ENCODE measurements at places on chromosomes 13 and 19.

- DNase-seq = no peak
These were observed 138.5 kb downstream of the KLF12 start for GRCh38 chr13:73995736-73996135.

GRCh38 chr19:14835011-14835410, at the start of the genes OR7A5 and OR7C1:
OR7A5 (minus strand) TSS chr19:14835185; CDS start chr19:14828241, 6,944 bp downstream.
OR7C1 (minus strand) TSS chr19:14835185; CDS start chr19:14800136, 35,049 bp downstream.
- DNase-seq = no peak

DNA sequence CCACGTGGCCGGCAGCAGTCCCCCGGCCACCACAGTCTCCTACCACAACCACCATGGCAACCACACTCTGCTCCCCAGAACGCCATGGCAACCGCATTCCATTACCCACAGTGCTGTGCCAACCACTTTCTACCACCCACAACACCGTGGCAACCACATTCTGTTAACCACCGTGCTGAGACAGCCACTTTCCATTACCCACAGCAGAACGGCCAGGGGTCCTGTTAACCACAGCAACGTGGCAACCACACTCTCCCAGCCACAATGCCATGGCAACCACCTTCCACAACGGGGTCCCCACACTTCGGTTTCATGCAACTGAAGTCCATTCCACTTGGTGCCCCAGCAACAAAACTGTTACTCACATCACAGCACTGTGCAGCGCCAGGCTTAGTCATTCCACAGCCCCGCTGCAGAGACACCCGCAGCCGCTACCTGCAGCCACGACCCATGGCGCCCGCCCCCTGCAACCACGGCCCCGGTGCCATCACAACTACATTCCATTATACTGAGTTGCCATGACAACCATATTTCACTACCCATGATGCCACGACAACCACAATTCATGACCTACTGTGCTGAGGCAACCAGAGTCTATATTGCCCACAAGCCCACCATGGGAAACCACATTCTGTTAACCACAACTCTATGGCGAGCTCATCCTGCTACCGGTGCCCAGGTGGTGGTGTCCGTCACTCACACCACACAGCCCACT, 10.0 kb downstream of the DPF1 start:
- no peak for DNase-seq

DNA sequence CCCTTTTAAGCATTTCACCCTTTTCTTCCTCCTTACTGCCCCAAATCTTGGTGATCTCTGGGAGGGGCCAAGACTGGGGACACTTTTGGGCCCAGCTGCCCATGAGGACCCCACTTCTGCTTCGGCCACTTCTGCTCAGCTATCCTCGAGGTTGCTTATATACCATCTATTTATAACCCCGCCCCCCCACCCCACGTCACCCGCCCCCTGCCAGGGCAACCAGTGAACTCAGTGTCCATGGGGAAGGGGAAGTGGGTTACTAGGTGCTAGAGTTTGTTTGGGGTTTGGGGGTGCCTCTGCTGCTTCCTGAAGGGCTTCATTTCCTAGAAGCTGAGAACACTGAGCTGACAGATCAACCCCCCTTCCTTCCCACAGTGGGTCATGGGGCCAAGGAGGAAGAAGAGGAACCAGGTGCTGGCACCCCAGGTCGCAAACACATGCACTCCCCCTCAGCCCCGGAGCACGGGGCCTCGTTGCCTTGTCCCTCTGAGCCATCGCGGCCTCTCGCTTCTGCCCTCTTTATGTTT, 6.1 kb upstream of the ADGRE5 start:
- no peak for DNase-seq

DNA sequence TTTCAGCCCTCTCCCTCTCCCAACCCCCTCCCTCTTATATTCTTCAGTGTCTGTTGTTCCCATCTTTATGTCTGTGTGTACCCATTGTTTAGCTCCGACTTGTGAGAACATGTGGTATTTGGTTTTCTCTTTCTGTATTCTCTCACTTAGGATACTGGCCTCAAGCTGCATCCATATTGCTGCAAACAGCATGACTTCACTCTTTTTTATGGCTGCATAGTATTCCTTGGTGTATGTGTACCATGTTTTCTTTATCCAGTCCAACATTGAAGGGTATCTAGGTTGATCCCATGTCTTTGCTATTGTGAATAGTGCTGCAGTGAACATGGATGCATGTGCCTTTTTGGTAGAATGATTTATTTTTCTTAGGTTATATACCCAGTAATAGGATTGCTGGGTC, 17.8 kb downstream of the NHLRC3 start:
- DNase-seq = no peak

GRCh38 chr19:34306213-34306661, 51.9 kb downstream of the GARRE1 start:
- no peak for DNase-seq

DNA sequence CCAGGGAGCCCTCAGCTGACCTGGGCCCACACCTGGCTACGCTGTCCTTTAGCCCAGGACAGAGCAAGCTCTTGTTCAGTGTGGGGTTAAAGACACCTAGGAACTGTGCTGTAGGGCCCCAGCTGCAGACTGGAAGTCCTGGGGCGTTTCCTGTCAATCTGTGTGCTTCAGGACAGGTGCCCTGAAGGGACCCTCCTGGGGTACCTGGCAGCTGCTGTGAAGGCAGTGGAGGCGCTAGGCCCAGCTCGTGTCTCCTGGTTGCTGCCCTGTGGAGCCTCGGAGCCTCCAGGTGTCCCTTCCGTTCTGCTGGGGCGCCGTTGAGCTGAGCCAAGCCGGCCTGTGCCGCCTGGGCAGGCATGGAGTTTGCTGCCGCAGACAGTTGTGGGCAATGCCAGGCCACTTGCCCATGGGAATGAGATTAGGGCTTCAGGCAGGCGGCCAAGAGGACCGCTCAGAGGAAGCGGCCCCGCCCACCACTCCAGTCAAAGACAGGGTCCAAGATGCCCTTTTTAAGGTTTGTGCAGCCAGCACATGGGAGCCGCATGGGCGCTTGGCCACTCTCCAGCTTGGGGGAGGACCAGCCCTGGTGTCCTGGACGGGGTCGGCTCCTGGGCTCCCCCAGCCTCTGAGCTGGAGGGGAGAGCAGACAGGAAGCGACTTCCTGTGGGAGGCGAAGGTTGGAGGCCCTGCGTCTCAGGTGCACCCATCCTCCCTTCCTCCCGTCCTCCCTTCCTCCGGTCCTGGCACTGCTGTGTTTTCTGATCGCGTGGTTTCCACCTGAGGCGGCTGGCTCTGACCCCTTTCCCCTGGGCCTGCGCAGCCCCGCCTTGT, 4.0 kb downstream of the PTBP1 start:
- no peak for DNase-seq

- no peak for DNase-seq
These were observed 541.0 kb downstream of the FGF9 start for GRCh38 chr13:22211876-22212275.

- no peak for DNase-seq
These were observed 27.9 kb downstream of the PLEKHJ1 start for GRCh38 chr19:2207991-2208860.

- DNase-seq = peak; percentile 84
These were observed at the start of gene LRFN3 for GRCh38 chr19:35935911-35936737. LRFN3 (plus strand) TSS chr19:35936374; CDS start chr19:35939426, 3,052 bp downstream.

DNA sequence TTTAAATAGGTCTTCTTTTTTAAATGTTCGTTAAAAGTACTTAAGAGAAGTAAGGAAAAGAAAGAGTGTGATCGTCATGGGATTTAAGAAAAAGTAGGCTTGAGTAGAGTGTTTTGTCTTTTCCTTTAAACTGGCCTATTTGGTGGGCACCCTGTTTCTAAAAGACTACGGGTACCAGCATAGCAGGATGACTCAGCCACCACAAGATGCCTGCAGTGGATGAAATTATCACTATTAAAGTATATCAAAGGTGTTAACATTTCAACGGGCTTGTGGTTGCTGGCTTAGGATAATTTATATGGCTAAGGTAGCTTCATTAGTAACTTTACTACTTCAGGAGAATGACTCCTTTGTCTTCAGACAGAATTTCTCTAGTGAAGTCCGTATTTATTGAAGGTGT, 112.6 kb downstream of the STARD13 start:
- no peak for DNase-seq

- DNase-seq = no peak
These were observed 133.0 kb downstream of the URI1 start for GRCh38 chr19:30074741-30075715.

- no peak for DNase-seq
These were observed 199.7 kb downstream of the KATNAL1 start for GRCh38 chr13:30107521-30108136.

- peak; percentile 70 for DNase-seq
These were observed at the start of gene FSD1 for GRCh38 chr19:4304538-4305256. FSD1 (plus strand) TSS chr19:4304598; CDS start chr19:4304747, 149 bp downstream.

DNA sequence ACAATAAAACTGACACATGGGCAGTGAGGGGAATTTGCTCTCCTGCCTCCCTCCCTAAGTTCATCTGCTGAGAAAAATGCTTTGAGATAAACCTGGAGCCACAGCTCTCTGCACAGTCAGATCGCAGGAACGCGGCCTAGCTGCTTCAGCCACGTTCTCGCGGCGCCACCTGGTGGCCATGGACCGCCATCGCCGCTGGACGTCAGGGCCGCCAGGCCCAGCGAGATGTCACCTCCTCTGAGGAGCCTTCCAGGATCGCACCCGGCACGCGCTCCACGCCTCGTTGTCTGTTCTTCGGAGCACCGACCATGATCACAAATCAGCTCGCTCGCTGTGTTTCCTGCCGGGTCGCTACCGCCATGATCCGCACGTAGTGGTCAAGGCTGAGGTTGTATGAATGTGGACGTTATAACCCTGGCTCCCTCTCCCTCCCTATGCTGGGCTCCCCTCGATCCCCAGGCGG, 20.6 kb upstream of the USP29 start:
- DNase-seq = peak; percentile 28

GRCh38 chr19:10919352-10920287, 8.8 kb downstream of the YIPF2 start:
- DNase-seq = peak; percentile 50

- no peak for DNase-seq
These were observed 18.8 kb downstream of the ZC3H4 start for GRCh38 chr19:47094557-47095475.

DNA sequence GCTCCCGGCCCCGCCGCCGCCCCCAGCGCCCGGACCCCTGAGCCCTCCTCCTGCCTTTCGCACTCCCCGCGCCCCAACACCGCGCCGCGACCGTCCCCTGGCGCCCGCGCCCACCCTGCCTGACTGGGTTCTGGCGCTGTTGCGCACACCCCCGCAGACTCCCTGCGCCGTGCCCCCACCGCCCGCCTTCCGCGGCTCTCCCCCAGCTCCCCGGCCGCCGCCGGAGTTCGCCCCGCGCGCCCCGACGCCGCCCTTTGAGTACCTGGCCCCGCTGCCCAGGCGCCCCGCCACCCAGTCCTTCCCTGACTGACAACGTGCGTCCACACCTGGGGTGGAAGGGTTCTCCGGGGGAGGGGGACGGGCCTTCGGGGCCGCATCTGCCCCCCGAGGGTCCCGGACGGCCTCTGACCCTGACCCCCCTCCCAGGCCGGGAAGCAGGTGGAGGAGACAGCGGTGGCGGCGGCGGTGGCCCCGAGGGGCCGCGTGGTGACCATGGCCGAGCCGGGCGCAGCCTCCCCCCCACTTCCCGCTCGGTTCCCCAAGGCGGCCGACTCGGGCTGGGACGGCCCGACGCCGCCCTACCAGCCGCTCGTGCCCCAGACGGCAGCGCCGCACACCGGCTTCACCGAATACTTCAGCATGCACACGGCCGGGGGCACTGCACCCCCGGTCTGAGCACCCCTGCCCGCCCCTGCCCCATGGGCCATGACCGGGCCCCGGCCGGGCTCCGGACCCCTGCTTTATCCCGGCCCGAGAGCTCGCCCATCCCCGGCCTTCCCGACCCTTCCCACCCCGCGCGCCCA, 1.4 kb upstream of the MEGF8 start:
- no peak for DNase-seq

DNA sequence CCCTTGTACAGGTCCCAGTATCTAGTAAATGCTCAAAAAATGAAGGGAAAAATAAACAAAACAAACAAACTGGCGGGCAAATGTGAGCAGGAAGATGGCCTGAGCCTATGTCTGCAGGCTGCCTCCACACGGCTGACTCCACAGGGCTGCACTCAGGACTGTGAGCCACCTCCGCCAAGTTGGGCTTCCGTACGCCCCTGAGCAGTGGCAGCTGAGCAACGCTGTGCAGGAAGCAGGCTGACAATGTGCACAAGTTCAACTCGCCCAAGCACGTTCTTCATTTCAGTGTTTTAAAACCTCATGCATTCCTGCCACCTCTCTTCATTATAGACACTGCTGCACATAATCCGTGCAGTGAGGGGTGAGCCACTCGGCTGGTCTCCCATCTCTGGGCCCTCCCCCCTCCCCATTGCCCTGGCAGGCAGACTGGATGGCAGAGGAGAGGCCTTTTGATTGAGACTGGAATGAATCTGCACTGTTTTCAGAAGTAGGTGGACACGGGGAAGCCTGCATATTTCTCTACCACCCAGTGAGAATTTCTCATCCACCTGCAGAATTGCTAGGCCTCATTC, 915.3 kb downstream of the UQCRFS1 start:
- DNase-seq = no peak

DNA sequence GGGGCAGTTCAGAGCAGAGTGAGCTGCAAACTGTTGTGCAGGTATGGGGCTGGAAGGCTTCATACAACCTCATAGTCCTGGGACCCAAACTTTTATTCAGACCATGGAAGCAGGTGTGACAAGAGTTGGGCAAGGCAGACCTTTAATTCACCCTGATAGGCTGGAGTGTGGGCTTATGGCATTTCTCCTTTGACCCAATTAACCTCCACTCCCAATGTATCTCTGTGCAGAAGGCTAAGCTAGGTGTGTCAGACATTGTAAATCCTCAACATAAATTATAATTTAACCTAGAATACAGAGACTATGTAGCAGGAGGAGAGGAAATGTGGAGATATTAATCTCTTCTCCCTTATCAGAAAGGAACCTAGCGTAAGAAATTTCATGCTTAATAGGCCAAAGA, 12.2 kb upstream of the OR10H2 start:
- DNase-seq = no peak

DNA sequence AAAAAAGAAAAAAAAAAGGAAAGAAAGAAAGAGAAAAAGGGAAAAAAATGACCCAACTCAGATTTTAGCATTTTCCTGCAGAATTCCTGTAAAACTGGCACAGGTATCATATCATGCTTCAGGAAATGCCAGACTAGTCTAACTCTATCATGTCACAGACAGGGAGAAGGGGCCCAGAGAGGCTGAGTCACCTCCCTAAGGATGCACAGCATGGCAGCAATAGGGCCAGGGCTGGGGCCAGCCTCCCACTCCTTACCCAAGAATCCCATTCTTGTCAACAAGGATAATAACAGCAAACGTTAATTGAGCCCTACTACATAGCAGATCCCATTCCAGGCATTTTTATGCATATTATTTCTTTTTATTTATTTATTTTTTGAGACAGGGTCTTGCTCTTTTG, 8.5 kb downstream of the GPR4 start:
- DNase-seq = no peak

GRCh38 chr13:50940509-50940908, 30.9 kb downstream of the RNASEH2B start:
- DNase-seq = no peak

- DNase-seq = no peak
These were observed 2476.7 kb downstream of the PCDH9 start for GRCh38 chr13:64753233-64754000.

DNA sequence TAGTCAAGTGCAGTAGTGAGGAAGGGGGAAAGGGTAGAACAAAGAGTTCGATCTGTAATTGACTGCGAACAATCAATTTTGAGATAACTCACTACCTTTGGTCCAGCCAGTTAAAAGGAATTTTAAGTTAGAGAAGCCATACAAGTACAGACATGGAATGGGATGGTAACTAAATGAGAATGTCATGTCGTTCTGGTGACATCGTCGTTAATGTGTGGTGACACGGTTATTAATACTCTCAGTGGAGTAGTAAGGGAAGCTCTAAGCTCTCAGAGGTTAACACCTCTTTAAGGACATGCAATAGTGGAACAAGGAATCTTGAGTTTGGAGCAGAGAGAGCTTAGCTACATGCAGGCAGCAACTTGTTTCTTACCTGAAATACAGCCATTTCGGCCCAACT, 154.9 kb upstream of the KLF12 start:
- DNase-seq = no peak

Measured in NCI-H1417 (cell line).